ENCODE measurements at places on chromosomes 2 and 18. TPM values are rescaled to one million over a fixed set of nuclear protein-coding genes. Genes with fewer than 3 reads are reported as not detected.

The SLC14A1 gene
- polyA plus RNA-seq = 5.1 TPM

The COL3A1 gene
- polyA plus RNA-seq = not detected

The EDAR gene
- not detected for polyA plus RNA-seq

The MERTK gene
- polyA plus RNA-seq = not detected

The ATOH8 gene
- not detected for polyA plus RNA-seq

The TMSB10 gene
- polyA plus RNA-seq = 5,397 TPM

The TMEM200C gene
- polyA plus RNA-seq = not detected

The IL37 gene
- not detected for polyA plus RNA-seq

The UGT1A4 gene
- polyA plus RNA-seq = not detected

The UPP2 gene
- not detected for polyA plus RNA-seq

The CNNM3 gene
- polyA plus RNA-seq = 5.5 TPM

The DYNC1I2 gene
- polyA plus RNA-seq = 20.6 TPM

Measured in immature natural killer cell (primary cell).